ENCODE measurements at places on chromosomes 12 and 14.

GRCh38 chr12:57418255-57418654 is 12.6 kb downstream of the R3HDM2 start:
- no peak for DNase-seq

DNA sequence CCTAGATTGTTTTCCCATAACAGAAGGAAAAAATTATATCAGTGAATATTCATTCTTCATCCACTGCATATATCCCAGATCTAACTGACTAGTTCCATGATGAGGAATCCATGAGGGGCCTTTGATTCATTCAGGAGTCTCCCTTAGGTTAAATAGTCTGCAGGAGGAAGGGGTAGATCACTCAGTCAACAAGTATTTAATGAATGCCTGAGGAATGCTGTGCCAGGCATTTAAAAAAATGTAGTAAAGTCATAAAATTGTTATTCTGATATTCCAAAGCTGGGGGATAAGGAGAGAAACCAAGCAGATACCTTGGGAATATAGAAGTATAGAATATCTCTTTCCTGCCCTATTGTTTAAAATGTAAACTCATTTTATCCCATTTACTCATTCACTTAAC is 216.2 kb upstream of the CAND1 start:
- no peak for DNase-seq

DNA sequence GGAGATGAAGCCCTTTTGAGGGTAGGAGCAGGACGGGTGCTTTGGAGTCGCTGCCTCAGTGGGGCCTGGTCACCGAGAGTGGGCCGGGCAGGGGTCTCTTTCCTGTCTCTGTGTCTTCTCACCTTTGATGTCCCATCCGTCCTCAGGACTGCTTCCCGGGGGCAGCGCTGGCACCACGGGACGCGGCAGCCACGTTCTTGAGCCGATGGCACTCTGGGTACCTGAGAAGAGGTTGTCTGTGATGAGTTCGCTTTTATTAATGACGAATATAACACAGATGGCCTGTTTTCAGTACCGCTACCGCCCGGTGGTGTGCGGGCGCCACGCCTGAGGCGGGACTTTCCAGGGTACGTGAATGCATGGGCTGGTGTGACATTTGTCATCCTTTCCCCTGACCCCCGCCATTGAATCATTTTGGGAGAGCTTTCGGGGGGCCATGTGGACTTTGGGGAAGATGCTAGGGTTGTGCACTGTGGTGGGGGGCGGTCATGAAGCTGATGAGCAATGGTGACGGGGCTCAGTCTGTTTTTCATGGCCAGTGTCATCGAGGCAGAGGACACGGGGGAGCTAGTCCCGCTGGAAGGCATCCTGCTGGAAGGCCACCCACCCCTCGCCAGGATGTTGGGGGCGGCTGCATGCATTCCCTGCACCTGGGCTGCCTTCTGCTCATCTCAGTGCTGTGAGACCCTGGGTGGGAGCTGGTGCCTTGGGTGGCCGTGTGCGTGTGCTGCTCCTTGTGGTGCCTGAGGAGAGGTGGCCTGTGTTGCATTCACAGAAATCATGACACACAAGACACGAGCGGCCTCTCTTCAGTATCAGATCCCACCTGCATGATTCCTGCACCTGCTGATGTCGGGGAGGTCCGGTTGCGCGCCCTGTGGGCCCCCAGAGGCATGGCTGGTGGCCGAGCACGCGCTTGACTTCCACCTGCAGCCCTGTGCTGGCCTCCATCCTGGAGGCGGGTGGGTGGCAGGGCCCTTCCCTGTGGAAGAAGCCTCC is 162.5 kb upstream of the RTL1 start:
- DNase-seq = no peak

DNA sequence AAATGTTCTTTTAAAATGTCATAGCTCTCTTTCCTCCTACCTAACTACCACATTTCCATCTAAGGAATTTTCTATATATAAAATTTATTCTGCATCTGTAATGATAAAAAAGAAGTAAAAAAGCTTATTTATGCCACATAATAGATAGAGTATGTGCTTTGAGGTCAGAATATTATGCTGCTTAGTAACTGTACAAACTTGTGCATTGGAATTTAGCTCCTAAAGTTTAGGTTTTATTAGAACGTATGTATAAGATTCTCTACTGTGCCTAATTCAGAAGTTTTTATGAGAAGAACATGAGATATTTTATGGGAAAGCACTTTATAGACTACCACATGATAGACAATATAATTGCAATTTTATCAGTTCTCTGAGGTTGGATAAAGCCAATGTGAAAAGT is 384.6 kb downstream of the SLC16A7 start:
- no peak for DNase-seq

DNA sequence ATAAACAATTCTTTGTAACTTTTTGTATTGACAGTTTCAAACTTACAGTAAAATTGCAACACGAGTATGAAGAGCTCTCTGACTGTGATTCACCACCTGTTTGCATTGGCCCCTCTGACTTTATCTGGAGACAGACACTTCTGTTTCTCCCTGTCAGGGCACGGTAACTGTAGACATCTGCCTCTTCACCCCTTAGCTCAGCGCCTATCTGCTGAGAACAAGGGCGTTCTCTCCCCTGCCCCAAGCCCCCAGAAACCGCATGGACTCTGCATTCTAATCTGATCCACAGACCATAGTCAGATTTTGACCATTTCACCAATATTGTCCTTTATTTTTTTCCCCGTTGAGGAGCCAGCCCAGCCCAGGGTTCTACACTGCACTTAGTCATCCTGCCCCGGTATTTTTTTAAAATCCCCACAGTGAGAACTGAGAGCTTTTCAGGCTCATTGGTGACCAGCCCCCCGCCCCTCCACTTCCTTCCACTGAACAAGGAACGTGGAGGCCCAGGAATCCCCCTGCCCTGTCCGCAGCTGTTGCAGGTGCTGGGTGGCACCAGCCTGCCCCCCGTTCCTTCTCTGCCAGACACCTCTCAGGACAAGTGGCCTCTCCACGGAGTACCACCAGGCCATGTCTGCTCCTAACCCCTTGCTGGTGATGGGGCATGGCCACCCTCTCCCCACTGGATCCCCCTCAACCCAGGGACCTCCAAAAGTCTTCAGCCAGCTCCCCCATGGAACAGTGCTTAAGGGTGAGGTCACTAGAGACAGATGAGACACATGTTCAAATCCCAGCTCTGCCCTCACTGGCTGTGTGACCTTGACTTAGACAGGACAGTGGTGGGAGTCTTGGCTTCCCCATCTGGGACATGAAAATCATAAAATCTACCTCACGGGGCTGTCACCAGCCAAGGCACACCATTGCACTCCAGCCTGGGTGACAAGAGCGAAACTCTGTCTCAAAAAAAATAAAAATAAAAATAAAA is 11.2 kb downstream of the RHOF start:
- DNase-seq = no peak

- DNase-seq = no peak
These were observed 8.6 kb downstream of the CAPRIN2 start for GRCh38 chr12:30746190-30746589.

GRCh38 chr12:109932878-109933503 is 32.9 kb downstream of the TCHP start:
- DNase-seq = no peak

DNA sequence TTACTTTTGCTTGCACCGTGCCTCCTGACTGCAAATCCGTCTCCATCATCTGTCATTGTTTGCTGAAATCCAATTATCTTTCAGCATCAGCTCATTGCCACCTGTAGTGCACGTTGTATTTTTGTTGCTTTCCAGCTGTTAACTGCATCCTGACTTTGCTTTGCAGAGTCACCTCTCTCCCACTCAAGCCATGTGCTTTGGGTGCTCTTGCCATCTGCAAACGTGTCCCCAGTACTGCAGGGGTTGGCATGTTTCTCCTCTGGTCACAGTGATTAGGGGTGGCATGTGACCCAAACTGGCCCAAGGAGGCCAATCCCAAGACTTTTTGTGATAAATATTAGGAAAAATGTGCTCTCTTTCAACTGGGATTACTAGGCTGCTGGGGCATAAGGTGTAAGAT is 10.5 kb upstream of the TMED2 start:
- DNase-seq = no peak

GRCh38 chr14:58107947-58108552 is 44.0 kb downstream of the ARMH4 start:
- peak; percentile 52 for DNase-seq

- DNase-seq = no peak
These were observed 18.6 kb downstream of the AMN1 start for GRCh38 chr12:31710021-31710818.

GRCh38 chr14:86739761-86740160 is 1209.8 kb downstream of the FLRT2 start:
- no peak for DNase-seq

- DNase-seq = no peak
These were observed 44.0 kb downstream of the DLK1 start for GRCh38 chr14:100770605-100771120.

GRCh38 chr14:30251557-30252100 is 307.3 kb upstream of the G2E3 start:
- no peak for DNase-seq

DNA sequence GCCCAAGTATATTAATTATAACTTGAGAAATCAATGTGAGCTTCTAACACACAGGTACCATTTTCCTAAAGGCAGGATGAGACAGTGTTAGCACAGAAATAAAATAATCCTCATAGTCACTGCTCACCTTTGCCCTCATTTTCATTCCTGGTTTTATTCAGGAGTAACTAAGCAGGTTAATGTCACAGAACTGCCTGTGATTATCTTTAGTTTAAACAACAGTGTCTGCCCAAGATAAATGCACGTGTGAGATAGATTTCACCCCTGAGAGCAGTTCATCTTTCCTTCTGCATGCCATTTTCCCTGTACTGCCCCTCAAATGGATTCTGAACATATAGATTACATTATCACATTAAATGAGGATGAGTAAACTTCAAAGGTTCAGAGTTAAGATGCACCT is 250.7 kb downstream of the RMST start:
- no peak for DNase-seq

DNA sequence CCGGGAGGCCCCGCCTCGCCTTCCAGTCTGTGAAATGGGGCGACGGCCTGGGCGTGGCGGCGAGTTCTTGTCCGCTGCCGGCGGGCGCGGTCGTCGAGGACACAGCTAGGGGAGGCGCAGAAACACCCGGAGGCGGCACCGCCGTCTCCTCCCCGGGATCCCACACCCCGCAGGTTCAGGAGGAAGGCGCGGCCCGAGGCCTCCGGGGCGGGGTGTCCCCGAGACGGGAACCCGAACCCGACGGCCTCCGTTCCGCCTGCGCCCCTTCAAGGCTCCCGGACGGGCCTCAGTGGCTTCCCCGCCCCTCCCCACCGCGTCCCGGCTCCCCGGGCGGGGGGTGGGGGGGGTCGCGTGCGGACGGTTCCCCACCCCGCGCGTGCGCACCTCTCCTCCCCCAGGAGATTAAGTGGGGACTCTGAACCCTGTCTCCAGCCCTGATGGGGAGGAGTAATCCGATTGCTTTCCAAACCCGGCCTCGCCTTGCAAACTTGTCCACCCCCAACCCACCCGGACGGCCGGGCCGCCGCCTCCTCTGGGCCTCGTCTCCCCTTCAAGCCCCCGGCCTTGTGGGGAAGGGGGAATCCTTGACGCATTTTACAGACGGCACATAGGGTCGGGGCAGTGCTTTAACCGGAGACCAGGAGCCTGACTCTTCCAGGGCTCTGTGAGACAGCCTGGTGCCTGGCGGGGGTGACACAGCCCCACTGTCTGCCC is 35.3 kb upstream of the ANKRD9 start:
- peak; percentile 39 for DNase-seq

- no peak for DNase-seq
These were observed 62.2 kb upstream of the LMO3 start for GRCh38 chr12:16668198-16668597.

- no peak for DNase-seq
These were observed 769.4 kb downstream of the MED13L start for GRCh38 chr12:115507951-115508722.

DNA sequence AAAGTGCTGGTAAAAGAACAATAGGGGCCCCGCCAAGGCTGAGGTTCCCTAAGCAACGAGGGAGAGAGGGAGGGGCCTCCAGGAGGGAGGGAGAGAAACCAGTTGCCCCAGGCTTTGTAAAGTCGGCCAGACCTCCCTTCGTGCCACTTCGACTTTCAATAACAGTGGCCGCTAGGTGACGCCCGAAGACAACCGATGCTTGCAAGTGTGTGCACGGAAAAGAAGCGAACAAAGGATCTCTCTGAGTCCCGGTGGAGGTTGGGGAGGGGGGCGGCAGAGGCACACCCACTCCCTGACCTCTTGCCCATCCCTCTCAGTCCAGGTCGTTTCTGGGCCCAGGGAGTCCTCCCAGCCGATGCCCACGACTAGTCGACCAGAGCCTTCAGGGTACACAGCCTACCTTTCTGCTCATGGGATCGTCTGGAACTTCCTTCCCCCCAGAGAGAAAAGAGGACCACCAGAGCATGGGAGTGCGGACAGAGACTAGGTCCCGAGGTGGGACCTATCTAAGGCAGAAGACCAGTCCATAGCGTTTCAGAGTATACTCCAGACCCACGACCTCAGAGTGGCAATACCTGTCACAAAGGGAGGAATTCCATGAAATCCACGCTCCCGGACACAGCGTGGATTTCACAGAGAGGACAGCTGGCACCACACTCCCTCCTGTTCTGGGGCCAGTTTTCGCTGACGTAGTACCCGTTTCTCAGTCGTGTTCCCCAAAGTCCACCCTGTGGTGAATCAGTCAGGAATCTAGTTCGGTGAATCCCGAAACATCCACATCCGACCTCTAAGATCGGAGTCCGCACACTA is 262.7 kb upstream of the ALG10B start:
- no peak for DNase-seq

DNA sequence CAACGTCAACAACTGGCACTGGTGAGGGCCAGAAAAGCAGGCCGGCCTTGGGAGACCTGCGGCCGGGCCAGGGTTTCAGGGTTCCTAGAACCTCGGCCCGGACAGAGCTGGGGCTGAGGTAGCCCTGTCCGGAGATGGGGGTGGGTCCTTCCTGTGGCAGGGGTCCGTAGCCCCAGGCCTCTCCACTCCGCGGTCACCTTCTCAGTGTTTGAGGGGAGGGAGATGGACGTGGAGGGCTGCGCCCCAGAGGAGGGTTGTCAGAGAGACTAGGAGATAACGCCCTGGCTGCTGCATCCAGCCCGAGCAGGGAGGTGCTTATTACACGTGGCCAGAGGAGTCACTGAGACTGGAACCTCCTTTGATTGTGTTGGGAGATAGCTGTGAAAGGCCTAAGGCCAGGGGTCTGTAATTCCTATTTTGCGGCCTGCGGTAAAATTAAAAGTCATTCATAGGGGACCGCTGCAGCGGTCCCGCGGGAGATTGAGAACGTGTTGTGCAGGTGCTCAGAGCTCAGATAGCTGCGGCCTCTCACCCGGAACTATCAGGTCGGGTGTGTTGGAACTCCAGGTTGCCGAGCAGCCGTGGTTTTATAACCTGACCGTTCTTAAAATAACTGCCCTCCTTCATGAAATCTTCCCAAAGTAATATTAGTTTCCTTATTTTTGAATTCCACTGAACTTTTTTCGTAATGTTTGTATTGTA is 507 bp downstream of the AHSA1 start:
- peak; percentile 34 for DNase-seq

DNA sequence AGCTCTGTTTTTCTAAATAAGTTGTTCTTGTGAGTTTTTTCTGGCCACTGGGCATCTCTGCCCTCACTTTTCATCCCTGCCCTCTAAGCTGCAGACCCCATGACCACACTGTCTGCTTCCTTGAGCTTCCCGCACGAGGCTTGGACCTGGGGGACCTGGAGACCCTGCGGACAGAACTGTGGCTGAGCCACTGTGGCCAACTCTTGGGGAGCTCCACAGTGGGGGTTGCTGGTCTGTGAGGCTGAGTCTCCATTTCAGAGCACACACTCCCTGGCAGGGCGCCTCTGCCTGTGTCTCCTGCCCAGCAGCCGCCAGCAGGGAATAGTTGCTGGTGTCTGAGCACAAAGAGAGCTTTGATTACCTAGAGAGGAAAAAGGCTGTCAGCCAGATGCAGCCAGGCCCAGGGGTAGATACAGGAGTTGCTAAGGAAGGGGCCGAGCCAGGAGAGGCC is 13.1 kb upstream of the RIN3 start:
- no peak for DNase-seq
